A375 (cell line): ENCODE measurements at places on chromosomes 7 and 10. TPM values are rescaled to one million over a fixed set of nuclear protein-coding genes. Genes with fewer than 3 reads are reported as not detected.

The ASB10 gene
- not detected in 2 replicates for total RNA-seq

The ZNF503 gene
- 2.3 and 3.2 TPM in 2 replicates for total RNA-seq

The PIK3CG gene
- total RNA-seq = 0.30 TPM in 1 of 2 replicates, not detected in the other

The MYO3A gene
- total RNA-seq = not detected in 2 replicates

The HMX3 gene
- 3.5 and 6.3 TPM in 2 replicates for total RNA-seq

The LIPM gene
- total RNA-seq = not detected in 2 replicates

The PFKFB3 gene
- 22.5 and 23.0 TPM in 2 replicates for total RNA-seq

The ADAM12 gene
- total RNA-seq = 2.2 and 2.8 TPM in 2 replicates

The MSMB gene
- total RNA-seq = not detected in 2 replicates
